ENCODE measurements at places on chromosomes 4 and X.

DNA sequence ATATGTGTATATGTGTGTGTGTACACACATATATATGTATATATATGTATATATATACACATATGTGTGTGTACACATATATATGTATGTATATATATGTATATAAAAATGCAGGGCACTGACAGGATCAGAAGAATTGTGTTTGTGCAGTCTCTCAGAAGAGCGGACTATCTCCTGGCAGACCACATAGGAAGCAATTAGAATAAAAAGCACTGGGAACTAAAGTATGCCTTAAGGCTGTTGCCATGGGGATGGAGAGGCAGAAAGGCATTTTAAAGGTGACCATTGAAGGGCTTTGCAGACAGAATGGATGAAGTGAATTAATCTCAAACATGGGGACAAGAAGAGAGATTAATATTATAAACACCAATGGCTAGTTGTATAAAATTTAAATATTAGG lies 33.7 kb upstream of the USP51 start:
- DNase-seq, result no peak

DNA sequence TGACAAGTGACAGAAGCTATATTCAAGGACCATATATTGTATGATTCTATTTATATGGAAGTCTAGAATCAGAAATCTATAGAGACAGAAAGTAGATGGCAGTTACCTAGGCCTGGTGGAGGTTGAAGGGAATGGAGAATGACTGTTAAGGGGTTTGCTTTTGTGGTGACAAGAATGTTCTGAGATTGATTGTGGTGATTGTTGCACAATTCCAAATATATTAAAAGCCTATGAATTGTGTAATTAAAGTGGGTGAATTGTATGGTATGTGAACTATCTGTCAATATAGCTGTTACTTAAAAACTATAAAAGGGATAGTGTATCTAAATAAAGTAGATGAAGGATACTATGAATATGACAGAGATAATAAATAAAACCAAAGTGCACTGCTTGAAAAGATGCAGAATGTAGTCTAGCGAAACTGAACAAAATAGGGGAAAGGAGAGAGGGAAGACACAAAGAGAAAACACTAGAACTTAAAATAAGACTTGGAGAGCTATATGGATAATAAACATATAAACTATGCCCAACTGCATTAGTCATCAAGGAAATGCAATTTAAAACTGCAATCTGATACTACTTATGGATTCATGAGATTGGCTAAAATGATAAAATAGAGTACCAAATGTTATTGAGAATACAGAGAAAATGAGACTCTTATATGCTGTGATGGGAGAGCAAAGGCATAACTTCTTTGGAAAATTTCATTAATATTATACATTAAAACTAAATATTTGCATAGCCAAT lies 82.1 kb upstream of the BANK1 start:
- DNase-seq, result no peak

DNA sequence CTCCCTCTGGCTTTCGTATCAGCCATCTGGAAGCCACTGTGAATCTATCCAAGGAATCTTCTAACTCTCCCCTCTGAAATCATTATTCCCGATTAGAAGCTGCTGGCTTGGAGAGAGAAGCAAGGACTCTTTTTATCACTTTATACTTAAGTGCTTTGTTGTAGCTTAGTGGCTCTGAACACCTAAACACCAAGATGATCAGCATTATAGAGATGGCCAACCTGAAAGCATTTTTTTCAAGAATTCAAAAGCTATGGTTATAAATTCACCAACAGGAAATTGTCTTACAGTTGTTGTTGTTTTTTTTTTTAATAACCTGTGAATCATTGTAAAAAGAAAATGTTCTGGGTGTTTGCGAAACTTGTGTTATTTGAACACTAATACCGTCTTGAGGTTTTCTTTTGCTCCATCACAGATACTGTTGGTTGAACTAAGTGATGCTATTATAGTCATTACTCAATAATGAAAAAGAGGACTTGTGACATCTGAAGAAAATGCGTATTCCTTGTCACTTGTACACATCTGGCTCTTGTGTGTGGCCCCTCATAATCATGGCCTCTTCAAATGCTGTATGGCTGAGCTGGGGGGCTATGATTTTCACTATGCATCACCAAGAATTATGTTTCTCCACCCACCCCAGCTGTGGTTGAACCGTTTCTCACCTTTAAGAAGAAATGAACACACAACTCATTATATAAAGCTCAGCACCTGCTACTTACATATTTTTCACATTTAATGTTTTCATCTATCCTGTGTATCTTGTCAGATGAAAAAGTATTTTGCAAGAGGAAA lies 11.8 kb upstream of the SMIM43 start:
- no peak for DNase-seq

GRCh38 chrX:73446831-73447230 lies at the start of gene CDX4:
Gene CDX4, plus strand, starts transcription at chrX:73447053. Its CDS starts 201 bp downstream, at chrX:73447254.
- no peak for DNase-seq

- no peak for DNase-seq
Observed at GRCh38 chrX:109393859-109394258, 88.0 kb downstream of the GUCY2F start.

GRCh38 chr4:106338671-106339070 lies 22.3 kb downstream of the AIMP1 start:
- no peak for DNase-seq
